ENCODE measurements at places on chromosomes 2 and 18. TPM values are rescaled to one million over a fixed set of nuclear protein-coding genes. Genes with fewer than 3 reads are reported as not detected.

The CAPN10 gene
- total RNA-seq = 56.1 TPM

The TMEM200C gene
- total RNA-seq = 6.1 TPM

The DBI gene
- total RNA-seq = 263 TPM

The GTF2A1L gene
- total RNA-seq = 6.2 TPM

The ARHGAP25 gene
- total RNA-seq = 12.6 TPM

The TXNDC2 gene
- total RNA-seq = not detected

The LRRC30 gene
- not detected for total RNA-seq

The DNAH7 gene
- total RNA-seq = 5.0 TPM

The MC2R gene
- total RNA-seq = not detected

The IL18RAP gene
- total RNA-seq = 1.6 TPM

The C1QL2 gene
- not detected for total RNA-seq

The PROKR1 gene
- total RNA-seq = not detected

The HOXD13 gene
- total RNA-seq = not detected

The TDRD15 gene
- not detected for total RNA-seq

The SULT6B1 gene
- not detected for total RNA-seq

The ADRA2B gene
- total RNA-seq = 0.95 TPM

The CCDC102B gene
- total RNA-seq = 9.4 TPM

The STPG4 gene
- total RNA-seq = 0.20 TPM

The GYPC gene
- 51.1 TPM for total RNA-seq

The CHST10 gene
- 5.7 TPM for total RNA-seq

The MOCOS gene
- 7.5 TPM for total RNA-seq

The EEF1B2 gene
- total RNA-seq = 294 TPM

The CRYGC gene
- not detected for total RNA-seq

The ASAP2 gene
- 44.3 TPM for total RNA-seq

The SH2D6 gene
- total RNA-seq = 9.9 TPM

The RASGRP3 gene
- 7.4 TPM for total RNA-seq

The KCNE4 gene
- total RNA-seq = 7.4 TPM

The PFN4 gene
- 0.35 TPM for total RNA-seq

The SOCS6 gene
- total RNA-seq = 29.9 TPM

The IGFBP5 gene
- 246 TPM for total RNA-seq

The PROM2 gene
- total RNA-seq = 202 TPM

The BMP10 gene
- not detected for total RNA-seq

The ALMS1 gene
- 21.5 TPM for total RNA-seq

The SERPINB12 gene
- total RNA-seq = not detected

The DSC2 gene
- total RNA-seq = 12.6 TPM

Data from mucosa of gallbladder (tissue), 1 donor.